Choroid plexus epithelial cell (primary cell): ENCODE measurements at places on chromosomes 12 and 14.
A peak's percentile ranks its signal among the peaks of the same experiment; 100 is the strongest.

DNA sequence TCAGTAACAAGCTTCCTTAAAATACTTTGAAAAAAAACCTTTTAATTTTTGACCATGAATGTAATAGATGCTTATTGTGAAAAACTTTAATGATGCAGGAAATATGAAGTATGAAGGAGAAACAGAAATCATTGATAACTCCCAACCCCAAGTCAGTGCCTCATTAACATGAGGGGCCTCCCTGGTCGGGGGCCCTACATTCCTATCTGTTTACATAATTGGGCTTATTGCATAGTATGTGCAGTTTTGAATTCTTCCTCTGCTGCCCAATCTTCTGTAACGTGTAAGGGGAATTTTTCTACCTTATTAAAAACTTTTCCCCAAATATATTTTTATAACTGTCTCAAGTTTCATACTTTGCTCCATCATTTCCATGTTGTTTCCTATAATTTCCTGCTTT is 63.0 kb downstream of the SLC25A47 start:
- peak; percentile 62 for DNase-seq

GRCh38 chr12:125310461-125310860 is 245.2 kb downstream of the AACS start:
- no peak for DNase-seq

DNA sequence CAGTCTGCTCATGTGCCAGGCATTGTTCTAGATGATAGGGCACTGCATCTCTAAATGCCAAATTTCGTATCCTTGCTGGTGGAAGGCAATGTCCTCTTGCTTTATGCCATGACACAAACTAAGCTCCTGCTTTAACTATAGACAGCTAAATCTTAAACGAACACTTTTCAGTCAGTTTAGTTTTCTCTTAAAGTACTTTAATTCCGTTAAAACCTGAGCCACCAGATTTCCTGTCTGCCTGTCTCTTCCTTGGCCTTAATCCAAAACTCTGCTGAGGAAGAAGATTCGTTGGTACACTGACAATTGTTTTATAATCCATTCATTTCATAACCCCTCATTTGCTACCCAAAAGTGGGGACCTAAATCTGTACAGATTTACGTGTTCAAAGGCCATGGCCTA is 194.4 kb upstream of the BCL2L14 start:
- no peak for DNase-seq

GRCh38 chr12:123591702-123592481 is 7.5 kb downstream of the TMED2 start:
- peak; percentile 93 for DNase-seq

DNA sequence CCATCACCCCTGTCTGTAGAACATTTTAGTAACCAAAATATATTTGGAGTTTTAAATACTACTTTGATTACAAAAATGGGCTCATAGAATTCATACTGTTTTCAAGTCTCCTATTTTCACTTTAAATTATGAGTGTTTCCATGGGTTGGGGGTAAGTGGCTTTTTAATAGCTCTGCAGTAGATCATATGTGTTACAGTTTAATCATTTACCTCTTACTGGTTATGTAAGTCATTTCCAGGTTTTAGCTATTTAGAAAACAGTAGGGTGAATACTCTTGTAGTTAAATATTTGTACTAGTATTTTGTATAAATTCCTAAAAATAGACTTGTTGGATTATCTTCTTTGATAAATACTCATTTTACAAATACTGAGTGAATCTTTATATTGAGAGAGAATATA is 8.2 kb downstream of the PCNX1 start:
- no peak for DNase-seq

DNA sequence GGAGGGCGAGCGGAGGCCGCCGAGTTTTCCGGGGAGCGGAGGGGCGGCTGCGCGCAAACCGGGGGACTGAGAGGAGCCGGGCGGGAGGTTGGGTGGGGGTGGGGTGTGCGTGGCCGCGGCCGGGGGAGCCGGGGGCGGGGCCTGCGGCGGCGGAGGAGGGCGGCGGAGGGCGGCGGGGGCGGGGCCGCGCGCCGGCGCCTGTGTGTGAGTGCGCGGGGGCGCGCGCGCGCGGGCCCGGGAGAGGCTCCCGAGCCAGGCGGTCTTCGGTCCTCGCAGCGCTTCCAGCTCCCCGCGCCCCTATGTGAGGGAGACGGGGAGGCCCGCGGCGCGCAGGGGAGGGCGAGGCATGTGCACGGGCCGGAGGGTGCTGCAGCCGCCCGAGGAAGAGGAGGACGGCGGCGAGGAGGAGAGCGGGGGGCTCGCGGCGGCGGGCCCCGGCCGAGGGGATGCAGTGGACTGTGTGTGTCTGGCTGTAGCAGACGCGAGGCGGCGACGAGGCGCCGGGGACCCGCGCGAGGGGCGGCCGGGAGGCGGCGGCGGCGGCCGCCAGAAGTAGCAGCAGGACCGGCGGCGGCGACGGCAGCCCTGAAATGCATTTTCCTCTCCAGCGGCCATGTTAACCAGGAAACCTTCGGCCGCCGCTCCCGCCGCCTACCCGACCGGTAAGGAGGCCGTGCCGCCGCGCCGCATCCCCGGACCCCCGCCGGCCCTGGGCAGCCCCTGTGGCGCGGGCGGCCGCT is at the start of gene DYRK2:
DYRK2 (plus strand) TSS at position 225 of the 740 bp plus-strand sequence; CDS start at position 614, 389 bp downstream.
- peak; percentile 83 for DNase-seq

- DNase-seq = peak; percentile 81
Measured at GRCh38 chr14:52023518-52023917, 34.2 kb downstream of the RTRAF start.

DNA sequence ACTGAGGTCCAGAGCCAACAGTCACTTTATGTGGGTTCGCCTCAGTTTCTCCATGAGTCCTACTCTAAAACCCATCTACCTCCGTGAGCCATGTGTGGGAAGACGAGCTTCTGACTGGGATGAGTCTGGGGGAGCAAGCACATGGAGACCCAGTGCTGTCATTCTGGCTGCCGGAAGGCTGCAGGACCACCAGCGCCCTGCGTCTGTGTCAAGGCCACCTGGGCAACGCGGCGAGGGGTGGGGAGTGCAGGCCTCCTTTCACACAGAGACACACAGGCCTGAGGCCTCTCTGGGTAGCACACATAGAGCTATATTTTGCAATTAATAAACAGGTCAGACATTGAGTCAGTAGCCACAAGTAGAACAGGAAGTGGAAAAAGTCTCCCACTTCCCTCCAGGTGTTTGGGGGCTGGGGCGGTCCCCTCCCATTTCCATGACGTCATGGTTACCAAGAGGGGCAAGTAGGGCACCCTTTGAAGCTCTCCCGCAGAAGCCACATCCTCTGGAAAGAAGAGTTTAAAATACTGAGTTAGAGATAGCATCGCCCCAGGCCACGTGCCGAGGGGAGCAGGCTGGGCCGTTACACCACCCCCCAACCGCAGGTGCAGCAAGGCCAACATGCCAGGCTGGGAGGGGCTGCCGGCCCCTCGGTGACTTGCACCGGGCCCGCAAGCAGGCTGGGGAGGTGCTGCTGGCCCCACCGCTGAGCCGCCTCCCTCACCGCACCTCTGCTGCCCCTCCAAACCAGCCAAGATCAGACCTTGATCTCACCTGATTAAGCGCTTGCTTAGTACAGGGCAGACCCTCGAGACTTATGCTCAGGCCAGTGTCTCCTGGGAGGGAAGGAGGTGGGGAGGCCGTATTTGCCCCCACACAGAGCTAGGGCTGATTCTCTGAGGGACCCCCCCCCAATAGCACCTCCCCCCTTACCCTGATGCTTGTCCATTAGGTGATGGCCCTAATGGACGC is 32.7 kb downstream of the DAD1 start:
- peak; percentile 93 for DNase-seq

DNA sequence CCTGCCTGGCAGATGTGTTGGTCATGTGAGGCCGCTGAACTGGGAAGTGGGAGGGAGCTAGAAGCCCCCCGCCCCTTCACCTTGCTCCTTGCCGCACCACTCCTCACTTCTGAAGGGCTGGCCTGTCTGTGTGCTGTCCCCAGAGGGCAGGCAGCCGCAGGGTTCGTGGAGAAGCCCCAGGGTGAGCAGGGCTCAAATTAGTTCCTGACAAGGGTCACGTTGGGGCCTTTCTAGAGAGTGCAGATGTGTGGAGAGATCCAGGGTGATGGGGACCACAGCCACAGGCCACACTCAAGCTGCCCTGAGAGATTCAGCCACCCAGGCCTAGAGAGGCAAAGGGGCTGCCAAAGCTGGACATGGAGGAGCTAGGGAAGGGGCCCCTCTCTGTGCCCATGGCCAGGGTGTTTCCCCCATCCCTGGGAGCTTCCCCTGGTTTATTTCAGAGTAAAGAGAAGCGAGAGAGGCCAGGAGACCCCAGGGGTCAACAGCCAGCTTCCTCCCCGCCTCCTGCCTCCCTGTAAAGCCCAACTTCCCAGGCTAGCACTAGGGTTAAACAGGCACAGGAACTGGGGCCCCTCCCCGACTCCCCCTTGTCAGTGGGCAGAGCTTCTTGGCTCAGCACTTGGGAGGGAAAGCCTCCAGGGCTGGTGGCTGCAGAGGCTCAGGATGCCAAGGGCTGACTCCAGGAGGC is 16.2 kb downstream of the SLC25A29 start:
- no peak for DNase-seq

DNA sequence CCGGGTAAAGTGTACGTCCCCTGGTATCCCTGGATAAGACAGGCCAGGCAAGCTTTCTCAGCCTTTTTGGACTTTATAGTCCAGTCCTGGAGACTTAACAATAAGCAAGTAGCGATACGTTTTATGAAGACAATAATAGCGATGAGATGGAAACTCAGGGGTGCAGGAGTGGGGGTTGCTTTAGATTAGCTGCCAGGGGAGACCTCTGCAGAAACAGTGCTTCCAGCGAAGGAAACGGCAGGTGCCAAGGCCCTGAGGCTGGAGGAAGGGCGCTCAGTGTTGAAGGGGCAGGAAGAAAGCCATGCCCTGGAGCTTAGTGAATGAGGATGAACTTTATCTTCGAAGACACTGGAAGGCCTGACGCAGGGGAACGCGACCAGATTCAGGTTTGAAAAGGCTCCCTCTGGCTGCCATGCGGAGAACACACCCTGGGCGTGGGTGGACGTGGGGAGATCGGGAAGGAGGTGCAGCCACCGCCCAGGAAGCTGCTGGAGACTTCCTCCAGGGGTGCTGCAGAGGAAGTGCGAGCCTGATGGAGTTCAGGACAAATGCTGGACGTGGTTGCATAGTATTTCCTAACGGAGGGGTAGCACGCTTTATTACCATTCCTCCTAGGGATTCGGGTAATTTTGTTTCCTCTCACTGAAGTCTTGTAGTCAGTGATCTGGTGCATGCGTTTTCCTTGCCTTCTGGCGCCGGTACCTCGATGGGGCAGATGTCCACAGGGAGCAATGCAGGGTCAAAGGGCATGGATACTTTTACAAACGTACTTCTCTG is 26.1 kb upstream of the UBC start:
- peak; percentile 93 for DNase-seq

DNA sequence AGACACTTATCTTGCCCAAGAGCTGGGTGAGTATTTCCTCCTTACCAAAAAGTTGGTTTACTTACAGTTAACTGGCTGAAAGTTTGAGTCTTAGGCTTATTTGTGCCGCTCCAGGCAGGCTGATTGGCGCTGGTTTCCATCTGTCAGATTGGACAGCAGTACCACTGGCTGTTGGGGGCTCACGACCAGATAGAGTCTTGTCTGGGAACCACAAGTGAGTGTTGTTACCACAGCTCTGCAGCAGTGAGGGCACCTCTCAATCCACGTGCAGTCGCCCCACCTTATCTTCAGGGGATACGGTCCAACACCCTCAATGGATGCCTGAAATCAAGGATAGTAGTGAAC is 58.9 kb downstream of the DDX51 start:
- peak; percentile 44 for DNase-seq

GRCh38 chr12:91741932-91742331 is 403.7 kb downstream of the BTG1 start:
- DNase-seq = no peak

DNA sequence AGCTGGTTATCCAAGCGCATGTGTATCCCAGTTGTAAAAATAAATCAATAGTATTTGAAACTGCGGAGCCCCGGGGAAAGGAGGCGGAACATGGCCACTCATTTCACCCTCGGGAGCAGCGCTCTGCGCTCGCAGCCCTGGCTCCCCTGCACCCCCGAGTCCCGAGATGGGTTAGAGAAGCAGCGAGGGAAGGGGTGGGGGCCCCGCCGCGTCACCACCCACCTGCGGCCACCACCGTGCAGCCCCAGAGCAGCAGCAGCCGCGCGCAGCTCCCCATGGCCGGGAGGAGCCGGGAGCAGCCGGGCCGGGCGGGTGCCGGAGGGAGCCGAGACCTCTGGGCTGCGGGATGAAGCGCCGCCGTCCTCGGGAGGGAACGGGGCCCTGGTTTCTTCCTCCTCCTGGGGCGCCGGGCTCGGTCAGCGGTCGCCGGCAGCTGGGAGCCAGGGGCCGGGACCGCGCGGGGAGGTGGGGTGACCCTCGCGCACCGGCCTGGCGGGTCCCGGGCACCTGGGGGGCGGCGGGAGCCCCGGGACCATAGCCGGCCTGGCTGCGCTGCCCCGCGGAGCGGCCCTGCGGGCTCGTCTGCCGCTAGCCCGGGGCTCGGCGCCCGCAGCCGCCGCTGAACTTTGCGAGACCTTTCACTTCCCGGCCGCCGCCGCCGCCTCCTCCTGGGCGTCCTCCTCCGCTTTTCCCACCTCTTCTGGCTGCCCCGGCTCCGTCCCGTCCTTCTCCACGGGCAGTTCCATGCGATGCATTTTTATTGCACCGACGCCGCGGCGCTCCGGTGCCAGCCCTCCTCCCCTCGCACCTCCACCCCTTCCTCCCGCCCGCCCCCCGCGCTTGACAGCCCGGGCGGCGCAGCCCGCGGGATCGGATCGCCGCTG is at the start of gene NTN4:
NTN4 (minus strand) TSS at position 732 of the 884 bp plus-strand sequence; CDS start at position 277, 455 bp downstream.
- DNase-seq = peak; percentile 33

DNA sequence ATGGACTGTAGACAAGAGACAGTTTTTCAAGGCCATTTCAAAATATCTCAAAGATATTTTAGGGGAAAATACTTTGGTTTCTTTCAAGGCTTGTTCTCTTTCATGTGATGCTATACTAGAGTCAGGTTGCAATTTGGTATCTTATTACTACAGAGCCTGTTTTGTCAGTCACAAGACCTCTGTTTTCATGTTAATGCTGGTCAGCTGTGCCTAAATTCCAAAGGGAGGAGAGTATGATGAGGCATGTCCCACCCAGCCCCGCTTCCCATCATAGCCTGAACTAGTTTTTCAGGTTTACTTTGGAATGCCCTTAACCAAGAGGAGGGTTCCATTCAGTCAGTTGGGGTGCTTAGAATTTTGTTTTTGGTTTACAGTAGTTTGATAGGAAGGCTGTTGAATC is 52.6 kb downstream of the GPHB5 start:
- peak; percentile 44 for DNase-seq

DNA sequence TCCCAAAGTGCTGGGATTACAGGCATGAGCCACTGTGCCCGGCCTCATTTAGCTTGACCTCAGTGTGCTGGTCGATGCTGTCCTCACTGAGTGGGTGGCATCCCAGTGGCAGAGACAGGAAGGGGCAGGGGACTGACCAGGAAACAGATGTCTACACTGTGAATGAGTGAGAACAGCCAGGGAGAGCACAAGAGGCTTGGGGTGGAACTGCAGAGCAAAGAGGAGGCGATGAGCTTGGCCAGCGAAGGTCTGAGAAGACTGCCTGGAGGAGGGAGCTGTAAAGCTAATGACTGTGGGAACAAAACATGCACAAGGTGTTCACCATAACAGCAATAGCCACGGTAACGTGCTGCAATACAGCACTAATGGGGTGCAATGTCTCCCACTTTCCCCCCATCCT is 57.2 kb upstream of the BEGAIN start:
- no peak for DNase-seq

GRCh38 chr14:77040059-77040740 is 11.7 kb upstream of the IRF2BPL start:
- peak; percentile 99 for DNase-seq
